Fibroblast of the conjunctiva (primary cell): ENCODE measurements at places on chromosomes 16 and 17.

GRCh38 chr16:10510279-10510678, 70.1 kb downstream of the EMP2 start:
- no peak for DNase-seq

GRCh38 chr17:72705905-72706395, 386.5 kb downstream of the SLC39A11 start:
- no peak for DNase-seq

GRCh38 chr17:1504866-1505265, 11.5 kb downstream of the INPP5K start:
- no peak for DNase-seq

DNA sequence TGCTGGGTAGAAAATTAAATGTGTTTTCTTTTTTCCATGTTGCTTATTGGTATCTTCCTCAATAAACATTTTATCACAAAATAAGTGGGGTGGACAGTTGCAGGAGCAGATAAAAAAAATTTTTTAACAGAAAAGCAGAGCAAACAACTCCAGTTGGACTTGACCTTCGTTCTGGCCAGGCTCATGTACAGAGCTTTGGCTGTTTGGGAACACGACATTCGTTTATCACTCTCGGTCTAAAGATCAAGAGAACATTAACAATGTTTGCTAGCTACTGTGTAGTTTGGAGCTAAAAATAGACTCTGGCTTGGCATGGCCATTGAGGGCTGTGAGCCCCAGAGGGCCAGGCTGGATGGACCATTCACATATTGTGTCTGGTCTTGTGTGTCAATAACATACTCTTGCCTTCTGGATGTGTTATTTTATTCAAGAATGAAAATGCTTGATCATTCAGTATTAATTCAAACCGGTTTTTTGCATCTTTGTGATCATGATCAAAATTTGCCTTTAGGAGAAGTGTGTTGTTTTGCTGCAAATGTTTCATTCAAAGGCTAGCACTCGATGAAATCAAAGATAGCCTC, 56.6 kb downstream of the TMEM186 start:
- no peak for DNase-seq

DNA sequence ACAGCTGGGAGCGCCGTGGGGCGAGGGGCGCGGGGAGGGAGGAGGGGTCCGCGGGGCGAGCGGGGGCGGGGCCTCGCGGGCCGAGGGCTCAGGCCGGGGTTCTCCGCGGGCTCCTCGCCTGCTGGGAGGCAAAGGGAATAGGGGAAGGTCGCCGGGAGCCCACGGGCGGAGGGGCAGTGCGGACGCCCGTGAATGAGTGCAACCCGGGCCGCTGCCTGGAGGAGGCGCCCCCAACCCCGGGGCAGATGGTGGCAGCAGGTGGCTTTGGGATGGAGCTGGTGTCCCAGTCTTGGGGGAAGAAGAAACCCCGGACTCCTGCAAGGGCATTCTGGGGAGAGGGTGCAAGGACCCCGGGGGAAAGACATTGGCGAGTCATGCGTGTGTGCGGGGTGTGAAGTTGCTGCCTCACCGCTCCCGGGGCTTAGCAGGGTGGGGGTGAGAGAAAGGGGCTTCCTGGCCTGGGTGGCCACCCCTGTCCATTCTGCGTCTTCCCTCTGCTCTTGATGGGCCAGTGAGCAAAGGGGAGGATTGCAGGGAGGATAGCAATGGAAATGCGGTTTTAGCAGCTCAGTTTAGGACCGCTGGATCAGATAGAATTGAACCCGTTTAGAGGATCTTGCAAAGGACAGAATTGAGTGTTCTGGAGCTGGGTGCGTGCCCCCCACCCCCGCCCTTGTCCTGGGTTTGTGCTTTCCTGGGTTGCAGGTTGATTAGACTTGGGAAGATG, 526 bp downstream of the KIAA0513 start:
- DNase-seq: no peak

DNA sequence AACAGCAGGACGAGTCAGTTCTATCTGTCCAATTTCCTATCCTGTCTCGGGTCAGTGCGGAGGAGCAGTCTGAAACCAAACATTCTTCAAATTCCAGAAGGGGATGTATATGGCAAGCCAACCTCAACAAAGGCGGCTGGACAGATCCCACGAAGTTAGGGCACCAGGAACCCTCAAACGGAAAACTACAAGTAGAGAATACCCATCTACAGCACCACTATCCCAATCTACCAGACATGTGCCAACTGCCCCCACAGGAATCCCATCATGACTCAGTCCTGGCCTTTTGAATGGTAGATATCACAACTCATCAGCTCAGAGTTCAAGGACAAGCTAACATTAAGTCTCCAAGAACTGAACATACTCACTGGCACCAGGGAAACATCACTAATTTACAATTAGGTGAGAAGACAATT, 2.3 kb downstream of the NAT9 start:
- DNase-seq: no peak

DNA sequence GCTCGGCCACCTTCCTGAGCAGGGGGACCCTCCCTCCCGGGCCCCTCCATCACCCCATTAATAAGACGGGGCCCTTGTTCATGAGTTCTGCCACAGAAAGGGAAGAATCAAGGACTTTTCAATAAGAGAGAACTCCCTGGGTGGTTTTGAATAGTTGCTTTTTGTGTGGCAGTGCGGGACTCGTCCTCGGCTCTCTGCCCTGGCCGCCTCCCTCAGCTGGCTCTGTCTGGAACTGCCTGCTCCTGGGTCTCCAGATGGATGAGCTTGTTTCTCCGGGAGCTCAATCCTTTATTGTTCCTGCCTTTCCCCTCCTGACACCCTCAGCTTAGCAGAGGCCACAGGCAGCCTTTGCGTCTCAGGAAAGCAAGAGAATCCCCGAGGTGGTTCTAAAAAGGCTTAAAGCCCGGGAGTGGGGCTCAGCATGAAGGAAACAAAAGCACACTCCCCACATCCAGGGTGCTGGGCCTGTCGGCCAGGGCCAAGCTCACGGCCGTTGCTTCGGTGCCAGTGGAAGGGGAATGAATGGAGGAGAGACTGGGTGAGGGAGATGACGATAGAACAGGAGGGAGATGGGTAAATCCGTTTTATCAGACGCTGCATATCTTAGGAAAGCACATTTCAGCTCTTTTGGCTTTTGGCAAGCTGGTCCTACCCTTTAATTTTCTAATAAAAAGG, 60.2 kb downstream of the RAI1 start:
- no peak for DNase-seq

- DNase-seq: no peak
Measured at GRCh38 chr16:57159447-57159846, 26.4 kb downstream of the PSME3IP1 start.

DNA sequence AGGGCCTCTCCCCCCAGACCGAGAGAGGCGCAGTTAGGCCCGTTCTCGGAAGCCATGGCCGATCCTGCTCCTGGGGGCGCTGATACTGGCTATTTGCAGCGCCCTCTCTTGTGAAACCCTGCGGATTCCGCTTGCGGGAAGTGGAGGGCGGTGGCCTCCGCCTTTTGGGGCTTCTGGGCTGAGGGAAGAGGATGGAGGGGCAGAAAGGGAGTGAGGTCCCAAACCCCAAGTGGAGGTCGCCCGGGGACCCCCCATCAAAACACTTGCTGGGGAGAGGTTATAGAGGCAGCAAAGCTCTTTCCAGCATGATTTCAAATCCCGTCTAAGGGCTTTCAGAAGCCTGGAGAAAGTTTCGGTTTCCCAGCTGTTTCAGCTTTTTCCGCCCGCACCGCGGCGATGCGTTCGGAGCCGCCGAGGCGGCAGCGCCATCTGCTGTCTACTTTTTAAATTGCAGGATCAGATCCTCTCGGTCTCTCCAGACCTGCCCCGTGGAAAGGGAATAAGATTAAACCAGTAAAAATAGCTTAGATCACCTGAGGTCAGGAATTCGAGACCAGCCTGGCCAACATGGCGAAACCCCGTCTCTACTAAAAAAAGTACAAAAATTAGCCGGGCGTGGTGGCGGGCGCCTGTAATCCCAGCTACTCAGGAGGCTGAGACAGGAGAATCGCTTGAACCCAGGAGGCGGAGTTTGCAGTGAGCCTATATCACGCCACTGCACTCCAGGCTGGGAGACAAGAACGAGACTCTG, 15.8 kb downstream of the SNX20 start:
- DNase-seq: peak; percentile 41

DNA sequence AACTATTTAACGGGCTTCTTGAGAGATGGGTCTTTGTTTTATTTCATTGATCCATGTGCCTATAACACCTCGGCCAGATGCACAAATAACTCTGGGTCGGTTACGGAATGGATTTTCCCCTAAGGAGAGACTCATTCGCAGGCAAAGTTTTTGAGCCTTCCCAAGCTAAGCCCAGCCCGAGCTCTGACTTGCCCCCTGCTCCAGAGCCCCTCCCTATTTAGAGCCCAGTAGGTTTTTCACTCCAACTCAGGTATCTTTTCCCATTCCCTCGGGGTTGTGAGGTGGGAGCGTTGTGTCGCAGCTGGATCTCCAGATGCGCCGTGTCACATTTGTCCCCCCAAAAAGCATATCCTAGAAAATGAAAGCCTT, 812 bp upstream of the MYOCD start:
- DNase-seq: no peak

GRCh38 chr17:3678095-3678820, 9.6 kb downstream of the EMC6 start:
- no peak for DNase-seq

- DNase-seq: no peak
Measured at GRCh38 chr17:5913032-5913531, 157.1 kb upstream of the WSCD1 start.

DNA sequence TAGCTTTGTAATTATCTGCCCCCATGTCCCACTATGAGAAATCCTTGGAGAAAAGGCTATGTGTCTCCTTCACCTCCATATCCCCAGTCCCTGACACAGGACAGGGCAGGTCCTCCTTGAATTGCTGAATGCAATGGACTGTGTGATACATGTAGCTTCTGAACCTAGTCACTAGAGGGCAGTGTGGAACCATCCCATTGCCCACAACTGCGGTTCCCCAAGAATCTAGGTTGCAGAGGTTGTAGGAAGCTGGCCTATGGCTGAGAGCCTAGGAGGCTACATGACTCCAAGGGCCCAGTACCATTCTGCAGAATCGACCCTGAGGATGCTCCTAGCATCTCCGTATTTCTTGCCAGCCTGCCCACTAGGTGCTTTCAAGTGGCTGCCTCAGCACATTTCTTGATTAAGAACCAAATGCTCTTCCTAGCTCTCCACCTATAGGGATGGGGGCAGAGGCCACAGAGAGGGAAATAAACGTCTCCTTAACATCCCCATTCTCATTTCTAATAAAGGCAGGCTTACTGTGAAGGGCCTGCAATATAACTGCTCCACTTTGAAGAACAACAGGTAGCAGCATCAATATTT, 394.0 kb downstream of the CA10 start:
- peak; percentile 49 for DNase-seq

DNA sequence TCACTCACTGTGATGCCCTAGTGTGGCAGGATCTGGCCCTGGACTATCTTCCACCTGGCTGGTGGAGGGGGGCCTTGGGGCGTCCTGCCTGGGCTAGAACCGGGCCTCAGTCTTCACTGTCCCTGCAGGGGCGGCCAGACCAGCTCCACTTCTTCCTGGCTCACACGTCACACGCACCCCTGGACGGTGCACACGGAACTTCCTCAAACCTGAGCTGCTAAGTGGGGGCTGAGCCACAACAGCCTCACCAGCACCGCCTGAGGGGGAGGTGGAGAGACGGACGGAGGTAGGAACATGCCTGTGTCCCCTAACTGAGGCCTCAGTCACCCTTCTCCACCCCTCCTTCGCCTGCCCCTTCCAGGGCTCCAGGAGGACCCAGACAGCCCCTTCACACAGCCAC, 36.6 kb downstream of the TIMM22 start:
- no peak for DNase-seq
